ENCODE measurements at places on chromosomes 12 and 14. TPM values are rescaled to one million over a fixed set of nuclear protein-coding genes. Genes with fewer than 3 reads are reported as not detected.

Gene DEGS2
- 0.16 TPM for total RNA-seq

Gene PYGL
- 39.3 TPM for total RNA-seq

Gene KRT77
- total RNA-seq: not detected

Gene GYS2
- total RNA-seq: not detected

Gene BDKRB1
- total RNA-seq: not detected

Gene OAS2
- total RNA-seq: 2.0 TPM

Gene UNC119B
- total RNA-seq: 18.2 TPM
